ENCODE measurements at places on chromosomes 16 and 17.
A peak's percentile ranks its signal among the peaks of the same experiment; 100 is the strongest.

GRCh38 chr16:22195695-22196558, 10.2 kb upstream of the EEF2K start:
- DNase-seq = peak; percentile 80

- no peak for DNase-seq
These were observed 15.0 kb upstream of the NAGLU start for GRCh38 chr17:42521036-42521435.

DNA sequence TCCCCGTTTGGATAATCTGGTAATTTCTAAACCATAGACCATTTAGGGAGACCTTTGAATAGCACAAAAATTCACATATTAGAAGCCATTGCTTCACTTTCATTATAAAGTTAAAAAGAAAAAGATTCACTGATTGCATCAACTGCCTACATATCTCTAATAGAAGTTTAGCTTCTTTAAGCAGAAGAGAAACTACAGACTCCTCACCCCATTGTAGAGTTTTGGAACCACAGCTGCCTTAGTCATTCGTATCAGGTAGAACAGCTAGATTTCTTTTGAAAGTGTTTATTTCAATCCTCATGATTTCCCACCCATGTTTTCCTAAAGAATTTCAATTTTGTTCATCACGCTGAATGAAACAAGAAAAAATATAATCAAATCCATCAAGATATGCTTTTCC, 144.8 kb downstream of the CDH8 start:
- DNase-seq = no peak

GRCh38 chr17:60604686-60605334, 4.8 kb downstream of the PPM1D start:
- DNase-seq = peak; percentile 43

DNA sequence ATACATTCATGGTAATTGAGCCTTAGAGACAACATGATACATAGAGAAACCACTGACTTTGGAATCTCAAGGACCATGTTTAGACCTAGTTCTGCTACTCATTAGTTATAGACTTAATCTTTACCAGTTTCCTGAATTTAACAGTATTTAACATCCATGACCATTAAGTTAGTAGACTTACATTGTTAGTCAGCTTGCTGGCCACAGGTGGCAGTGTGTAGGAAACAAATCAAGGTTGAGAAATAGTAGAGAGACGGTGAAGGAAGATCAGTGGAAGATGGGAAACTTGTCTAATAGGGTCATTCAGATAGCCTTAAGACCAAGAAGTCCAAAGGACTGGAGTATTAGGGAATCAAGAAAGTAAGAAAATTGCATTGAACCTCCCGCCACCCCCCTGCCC, 31.0 kb downstream of the OMG start:
- DNase-seq = no peak

DNA sequence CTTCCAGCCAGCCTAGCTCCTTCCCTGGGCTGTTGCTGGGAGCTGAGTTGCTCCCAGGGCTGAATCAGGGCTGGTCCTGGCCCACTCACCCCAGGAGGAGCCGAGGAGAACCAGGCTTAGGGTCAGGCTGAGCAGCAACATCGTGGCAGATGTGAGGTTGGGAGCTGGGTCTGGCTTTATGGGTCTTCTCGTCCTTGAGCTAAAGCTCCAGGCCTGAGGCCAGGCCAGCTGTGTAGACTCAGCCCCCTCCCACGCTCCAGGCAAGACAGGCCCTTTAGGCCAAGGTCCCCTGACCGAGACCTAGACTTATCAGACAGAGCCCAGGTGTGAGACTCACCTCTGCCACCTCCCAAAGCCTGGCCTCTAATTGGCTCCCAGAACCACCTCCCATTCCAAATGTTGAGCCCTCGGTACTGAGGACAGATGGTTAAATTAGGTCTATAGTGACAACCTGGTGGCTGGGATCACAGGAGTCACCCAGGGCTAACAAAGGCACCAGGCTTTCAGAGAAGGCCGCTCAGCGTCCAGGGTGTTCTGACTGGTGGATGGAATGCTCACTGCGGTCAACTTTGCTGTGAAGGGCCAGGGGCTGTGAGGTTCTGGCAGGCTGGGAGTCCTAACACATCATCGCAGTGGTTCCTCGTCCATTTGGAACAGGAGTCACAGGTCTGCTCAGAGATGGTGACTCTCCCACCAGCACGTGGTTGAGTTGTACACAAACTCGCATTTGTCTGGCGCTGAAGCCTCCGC, at the start of gene CTRL:
Gene CTRL, minus strand, starts transcription at position 151 of the 750 bp plus-strand sequence. Its CDS starts 10 bp downstream, at position 141.
- no peak for DNase-seq

DNA sequence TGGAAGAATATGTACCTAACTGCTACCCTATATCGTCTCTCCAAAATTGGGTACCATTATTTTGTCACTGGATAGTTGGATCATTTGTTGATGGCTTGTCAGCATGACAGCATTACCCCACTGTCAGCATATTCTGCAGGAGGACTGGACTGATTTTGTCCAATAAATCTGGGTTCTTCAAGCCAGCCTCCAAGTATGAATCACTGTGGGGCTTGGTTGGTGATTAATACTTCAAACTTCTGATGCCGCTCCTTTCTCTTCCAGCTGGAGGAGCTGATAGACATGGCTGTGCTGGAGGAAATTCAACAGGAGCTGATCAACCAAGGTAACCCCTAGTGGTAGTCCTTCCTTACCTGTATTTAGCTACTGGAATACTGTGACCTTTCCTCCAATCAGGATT, 2.5 kb downstream of the RPAIN start:
- peak; percentile 69 for DNase-seq

GRCh38 chr17:79706931-79707850, 23.6 kb upstream of the ENPP7 start:
- DNase-seq = no peak

DNA sequence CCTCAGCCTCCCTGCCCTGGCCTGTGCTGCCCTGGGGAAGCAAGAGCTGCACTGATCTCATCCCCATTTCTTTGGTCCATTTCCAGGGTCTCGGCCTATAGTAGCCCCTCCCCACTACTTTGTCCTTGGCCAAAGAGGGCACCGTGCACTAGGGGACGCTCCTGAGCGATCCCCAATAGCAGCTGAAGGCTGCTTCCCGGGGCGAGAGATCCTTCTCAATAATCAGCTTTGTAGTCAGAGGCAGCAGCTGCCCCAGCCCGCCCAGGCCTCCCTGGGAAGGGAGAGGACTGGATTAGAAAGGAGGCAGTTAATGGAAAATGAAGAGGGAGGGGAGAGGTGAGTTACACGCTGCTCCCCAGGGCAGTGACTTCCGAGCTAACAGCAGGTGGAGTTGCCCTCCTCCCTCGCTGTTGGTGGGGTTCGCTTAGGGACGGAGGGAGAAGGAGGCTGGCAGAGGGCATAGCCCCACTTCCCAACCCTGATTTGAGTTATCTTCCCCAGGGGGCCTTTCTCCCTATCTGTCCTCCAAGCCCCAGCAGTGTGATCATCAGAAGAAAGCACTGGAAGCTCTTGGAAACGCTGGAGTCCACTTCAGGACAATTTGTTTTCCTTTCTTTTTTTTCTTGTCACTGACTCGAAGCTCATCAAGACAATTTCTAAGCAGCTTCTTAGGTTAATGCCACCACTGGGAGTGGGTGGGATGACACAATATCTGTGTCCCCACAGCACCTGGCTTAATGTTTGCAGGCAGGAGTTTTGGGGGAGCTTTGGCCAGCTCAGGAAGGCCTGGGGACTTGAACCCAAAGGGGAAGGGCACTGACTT, 2.6 kb downstream of the MXRA7 start:
- DNase-seq = no peak

DNA sequence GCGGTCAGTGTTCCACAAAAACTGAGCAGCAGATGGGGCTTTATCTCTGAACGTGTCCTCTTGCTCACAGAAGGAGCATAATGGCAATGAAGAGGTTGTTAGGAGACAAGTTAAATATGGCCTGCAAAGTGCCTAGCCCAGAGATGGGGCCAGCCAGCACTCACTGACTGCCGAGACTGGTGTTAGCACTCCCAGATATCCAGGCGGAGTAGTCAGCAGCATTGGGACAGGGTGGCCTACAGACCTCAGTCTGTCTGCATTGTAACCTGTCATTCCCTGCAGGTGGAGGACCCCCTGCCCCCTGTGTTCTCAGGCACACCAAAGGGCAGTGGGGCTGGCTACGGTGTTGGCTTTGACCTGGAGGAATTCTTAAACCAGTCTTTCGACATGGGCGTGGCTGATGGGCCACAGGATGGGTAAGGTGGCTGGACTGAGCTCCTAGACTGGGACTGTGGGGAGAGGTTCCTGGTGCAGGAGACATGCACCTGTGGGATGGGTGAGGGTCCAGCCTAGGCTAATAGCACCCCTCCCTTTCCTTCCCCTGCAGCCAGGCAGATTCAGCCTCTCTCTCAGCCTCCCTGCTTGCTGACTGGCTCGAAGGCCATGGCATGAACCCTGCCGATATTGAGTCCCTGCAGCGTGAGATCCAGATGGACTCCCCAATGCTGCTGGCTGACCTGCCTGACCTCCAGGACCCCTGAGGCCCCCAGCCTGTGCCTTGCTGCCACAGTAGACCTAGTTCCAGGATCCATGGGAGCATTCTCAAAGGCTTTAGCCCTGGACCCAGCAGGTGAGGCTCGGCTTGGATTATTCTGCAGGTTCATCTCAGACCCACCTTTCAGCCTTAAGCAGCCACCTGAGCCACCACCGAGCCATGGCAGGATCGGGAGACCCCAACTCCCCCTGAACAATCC, 4.2 kb downstream of the MFAP4 start:
- no peak for DNase-seq

DNA sequence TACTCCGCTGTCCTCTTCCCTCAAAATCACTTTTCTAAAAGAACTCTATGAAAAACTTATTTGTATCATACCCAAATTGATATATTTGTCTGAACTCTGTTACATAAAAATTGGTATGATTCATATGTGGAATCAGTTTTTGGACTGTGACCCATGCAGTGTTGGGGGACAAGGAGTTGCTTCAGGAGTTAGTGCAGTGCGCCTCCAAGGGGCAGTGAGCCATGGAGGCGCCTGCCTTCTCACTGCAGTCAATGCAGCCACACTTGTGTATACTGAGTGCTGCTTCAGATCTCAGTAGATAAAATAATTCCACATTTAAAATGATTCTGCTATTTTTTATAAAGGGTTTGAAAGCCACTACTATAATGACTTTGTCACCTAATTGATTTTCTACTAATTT, 32.5 kb downstream of the DGKE start:
- DNase-seq = no peak

DNA sequence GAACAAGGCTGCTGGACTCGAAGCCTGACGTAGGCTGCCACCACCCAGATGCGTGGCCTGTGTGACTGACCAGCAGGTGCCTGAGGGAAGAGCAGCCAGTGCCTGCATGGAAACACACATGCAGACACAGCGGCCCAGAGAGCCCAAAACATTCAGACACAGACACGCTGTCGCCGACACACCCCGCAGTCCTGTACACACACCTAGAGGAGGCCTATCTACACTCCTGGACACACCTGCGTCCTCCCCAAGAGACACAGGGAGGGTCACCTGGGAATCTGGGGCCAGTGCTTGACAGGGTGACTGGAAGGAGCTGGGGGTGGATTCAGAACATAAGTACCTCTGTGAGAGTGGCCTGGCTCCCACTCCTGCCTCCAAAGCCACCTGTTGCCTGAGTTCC, 6.1 kb upstream of the TSPOAP1 start:
- no peak for DNase-seq

DNA sequence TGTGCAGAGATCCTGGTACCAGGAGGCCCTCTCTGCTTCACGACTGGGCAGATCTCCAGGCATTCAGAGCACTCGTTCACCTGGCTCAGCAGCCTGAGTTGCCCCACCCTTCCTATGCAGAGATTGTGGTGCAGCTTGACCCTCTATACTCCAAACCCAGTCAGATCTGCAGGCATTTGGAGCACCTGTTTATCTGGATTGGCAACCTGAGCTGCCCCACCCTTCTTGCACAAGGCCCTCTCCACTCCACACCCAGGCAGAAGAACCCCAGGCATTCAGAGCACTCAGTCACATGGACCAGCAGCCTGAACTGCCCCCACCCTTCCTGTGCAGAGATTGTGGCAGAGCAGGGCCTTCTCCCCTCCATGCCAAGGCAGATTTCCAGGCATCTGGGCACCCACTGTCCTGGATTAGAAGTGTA, 88.4 kb upstream of the CDH5 start:
- DNase-seq = no peak

DNA sequence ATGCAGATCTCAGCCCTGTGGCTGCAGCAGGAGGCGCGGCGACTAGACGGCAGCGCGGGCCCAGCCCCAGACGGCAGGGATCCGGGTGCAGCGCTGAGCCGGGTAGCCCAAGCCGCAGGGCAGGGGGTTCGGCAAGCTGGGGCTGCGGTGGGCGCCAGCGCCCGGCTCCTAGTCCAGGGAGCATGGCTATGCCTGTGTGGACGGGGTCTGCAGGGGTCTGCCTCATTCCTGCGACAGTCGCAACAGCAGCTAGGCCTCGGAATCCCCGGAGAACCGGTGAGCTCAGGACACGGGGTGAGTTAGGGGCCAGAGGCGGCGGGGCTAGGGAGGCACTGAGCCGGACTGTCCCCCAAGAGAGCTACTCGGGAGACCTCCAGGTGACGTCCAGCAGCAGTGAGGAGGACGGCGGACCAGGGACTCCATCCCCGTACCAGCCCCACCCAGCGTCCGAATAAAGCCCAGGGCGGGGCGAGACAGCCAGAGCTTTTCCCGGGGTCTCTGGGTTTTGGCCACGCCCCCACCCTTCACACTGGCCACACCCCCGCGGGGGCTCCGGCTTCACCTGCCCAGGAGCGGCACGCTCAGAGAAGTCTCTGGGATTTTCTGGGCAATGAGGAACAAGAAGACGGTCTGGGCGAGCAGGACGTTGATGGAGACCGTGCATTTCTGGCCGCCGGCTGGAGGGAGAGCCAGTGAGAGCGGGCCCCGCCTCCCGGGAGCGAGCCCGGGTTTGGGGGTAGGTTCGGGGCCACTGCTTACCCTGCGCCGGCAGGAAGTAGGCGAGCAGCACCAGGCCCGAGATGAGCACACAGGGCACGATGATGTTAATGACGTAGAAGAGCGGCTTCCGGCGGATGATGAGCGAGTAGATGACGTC, 1.1 kb downstream of the C17orf107 start:
- no peak for DNase-seq

DNA sequence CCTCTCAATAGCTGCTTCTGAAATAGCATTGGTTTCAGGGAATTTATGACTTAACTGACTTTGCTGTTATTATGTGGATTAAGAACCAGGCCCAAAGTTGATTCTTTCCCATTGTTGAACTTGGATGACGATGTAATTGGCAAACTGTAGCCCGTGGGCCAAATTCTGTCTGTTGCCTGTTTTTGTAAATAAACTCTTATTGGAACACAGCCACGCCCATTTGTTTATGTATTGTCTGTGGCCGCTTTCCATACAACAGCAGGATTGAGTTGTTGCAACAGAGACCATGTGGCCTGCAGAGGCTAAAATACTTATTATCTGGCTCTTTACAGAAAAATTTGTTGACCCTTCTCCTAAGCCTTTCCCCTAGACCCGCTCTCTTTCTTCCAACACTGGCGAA, 31.6 kb downstream of the NTN1 start:
- no peak for DNase-seq

- peak; percentile 40 for DNase-seq
These were observed 125.9 kb upstream of the HS3ST3A1 start for GRCh38 chr17:13727441-13728171.

- no peak for DNase-seq
These were observed 22.1 kb upstream of the PVALEF start for GRCh38 chr17:81143200-81143527.
